Naive thymus-derived CD4-positive, alpha-beta T cell (primary cell): ENCODE measurements at places on chromosomes 5 and 9. TPM values are rescaled to one million over a fixed set of nuclear protein-coding genes. Genes with fewer than 3 reads are reported as not detected.
A peak's percentile ranks its signal among the peaks of the same experiment; 100 is the strongest.

- no peak for DNase-seq
- no peak overlapping the region for H3K4me3 ChIP-seq
- peaks cover 78% of the 10 kb centered on the region for H3K4me1 ChIP-seq
- H3K27ac ChIP-seq = peak overlapping the region; percentile 60
- no peaks in the 10 kb centered on the region for H3K27me3 ChIP-seq
- peaks cover 7% of the 10 kb centered on the region for H3K36me3 ChIP-seq
Observed at GRCh38 chr9:89447416-89447815, 50.5 kb downstream of the SEMA4D start.

GRCh38 chr5:144472221-144472620 is 301.5 kb downstream of the KCTD16 start:
- no peak overlapping the region for H3K4me3 ChIP-seq
- H3K27me3 ChIP-seq = no peaks in the 10 kb centered on the region
- no peaks in the 10 kb centered on the region for H3K36me3 ChIP-seq
- no peak for DNase-seq

- DNase-seq = no peak
- H3K4me1 ChIP-seq = no peaks in the 10 kb centered on the region
- H3K36me3 ChIP-seq = peaks cover 13% of the 10 kb centered on the region
- no peak overlapping the region for H3K4me3 ChIP-seq
Observed at GRCh38 chr9:77731930-77732329, 83.8 kb upstream of the GNA14 start.

DNA sequence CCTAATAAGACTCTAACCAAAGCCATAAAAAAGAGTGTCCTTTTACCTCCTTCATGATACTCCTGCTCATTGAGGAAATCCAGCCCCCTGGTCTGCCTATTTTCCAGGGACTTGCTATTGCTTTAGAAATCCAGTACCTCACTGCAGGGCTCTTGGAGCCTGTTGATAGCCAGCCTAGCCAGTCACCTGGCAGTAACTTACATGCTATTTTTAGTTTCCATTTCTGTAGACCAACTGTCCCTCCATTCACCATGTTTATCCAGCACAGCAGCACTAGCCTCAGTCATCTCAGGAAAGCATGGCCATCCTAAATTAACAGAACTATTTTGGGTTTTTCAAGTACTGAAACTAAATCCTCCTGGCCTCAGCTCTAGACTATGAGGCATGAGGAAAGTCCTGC is 91.5 kb upstream of the PHF24 start:
- no peaks in the 10 kb centered on the region for H3K36me3 ChIP-seq
- H3K4me3 ChIP-seq = no peak overlapping the region
- no peaks in the 10 kb centered on the region for H3K4me1 ChIP-seq
- H3K27me3 ChIP-seq = no peaks in the 10 kb centered on the region
- no peak for DNase-seq

DNA sequence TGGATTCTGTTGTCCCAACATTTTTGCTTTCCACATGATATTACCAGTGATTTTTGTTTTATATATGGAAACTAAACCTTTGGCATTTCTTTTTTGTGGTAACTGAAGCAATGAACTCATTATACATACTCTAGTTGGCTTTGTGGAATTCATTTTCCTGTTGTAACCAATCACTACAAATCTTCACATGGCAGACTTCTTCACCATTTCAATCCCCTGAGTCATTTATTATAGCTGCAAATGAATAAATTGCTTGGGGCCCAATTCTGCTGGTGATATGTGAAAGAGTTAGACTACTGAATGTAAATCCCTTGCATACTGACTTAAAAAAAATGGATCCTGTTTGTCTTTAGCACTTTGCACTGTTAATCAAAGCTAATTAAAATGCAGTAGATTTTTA is 1709.6 kb upstream of the WWC1 start:
- no peaks in the 10 kb centered on the region for H3K27me3 ChIP-seq
- H3K27ac ChIP-seq = no peak overlapping the region
- no peaks in the 10 kb centered on the region for H3K4me1 ChIP-seq
- no peak overlapping the region for H3K4me3 ChIP-seq
- DNase-seq = no peak

DNA sequence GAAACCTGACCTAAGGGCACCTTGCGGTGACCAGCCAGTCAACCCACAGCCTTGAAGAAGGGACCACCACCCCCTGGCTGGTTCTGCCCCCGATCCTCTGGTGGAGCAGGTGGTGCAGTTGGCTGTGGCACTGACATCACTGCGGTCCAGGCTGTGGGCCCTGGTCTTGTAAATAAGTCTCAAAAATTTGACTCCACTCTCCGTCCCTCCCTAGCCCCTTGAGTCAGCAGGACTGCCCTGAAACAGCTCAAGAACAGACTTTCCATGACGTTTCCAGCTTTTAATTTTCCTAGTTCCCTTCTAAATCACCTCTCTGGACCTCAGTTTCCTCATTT is 134.8 kb upstream of the BOD1 start:
- H3K27ac ChIP-seq = no peak overlapping the region
- H3K4me1 ChIP-seq = no peaks in the 10 kb centered on the region
- DNase-seq = no peak
- H3K36me3 ChIP-seq = no peaks in the 10 kb centered on the region

DNA sequence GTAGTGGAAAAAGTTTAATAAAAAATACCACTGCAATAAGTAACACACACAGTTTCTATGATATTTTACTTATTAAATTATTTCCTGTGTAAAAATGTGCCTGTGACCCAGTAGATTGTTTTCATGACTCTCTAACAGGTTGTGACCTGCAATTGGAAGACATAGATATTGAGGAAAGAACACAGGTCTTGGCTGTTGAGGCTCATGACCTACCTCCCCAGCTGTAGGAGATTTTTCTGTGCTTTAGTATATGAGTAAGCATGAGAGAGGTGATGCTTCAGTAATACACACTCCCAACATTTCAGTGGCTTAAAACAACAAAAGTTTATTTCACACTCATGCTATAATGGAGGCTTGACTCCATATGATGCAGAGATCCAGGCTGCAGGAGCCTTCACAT is 47.3 kb upstream of the TNC start:
- no peak overlapping the region for H3K4me3 ChIP-seq
- no peaks in the 10 kb centered on the region for H3K27me3 ChIP-seq
- H3K27ac ChIP-seq = no peak overlapping the region
- H3K4me1 ChIP-seq = no peaks in the 10 kb centered on the region

GRCh38 chr9:126842977-126843799 is 17.3 kb upstream of the ZBTB34 start:
- DNase-seq = no peak
- H3K27ac ChIP-seq = no peak overlapping the region
- peaks cover 8% of the 10 kb centered on the region for H3K36me3 ChIP-seq

DNA sequence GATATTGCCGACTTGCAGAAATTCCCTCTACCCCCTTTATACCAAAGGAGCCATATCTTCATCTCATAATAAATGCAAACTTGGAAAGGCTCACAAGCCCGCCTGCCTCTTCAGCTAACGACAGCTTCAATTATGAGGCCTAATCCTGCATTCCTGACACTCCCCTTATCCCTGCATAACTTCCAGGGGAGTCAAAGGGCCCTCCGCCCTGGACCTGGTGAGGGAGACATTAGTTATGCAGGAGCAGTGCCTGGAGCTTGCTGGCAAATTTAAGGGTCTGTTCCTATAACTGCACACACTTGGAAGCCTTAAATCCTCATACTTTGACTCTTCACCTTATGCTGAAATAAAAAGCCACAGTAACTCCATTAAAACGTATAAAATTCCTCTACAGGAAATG is 617.9 kb downstream of the BNC2 start:
- H3K27ac ChIP-seq = no peak overlapping the region
- no peaks in the 10 kb centered on the region for H3K4me1 ChIP-seq
- H3K4me3 ChIP-seq = no peak overlapping the region
- H3K36me3 ChIP-seq = no peaks in the 10 kb centered on the region
- H3K27me3 ChIP-seq = no peaks in the 10 kb centered on the region

- DNase-seq = no peak
- no peak overlapping the region for H3K27ac ChIP-seq
- H3K36me3 ChIP-seq = no peaks in the 10 kb centered on the region
- no peaks in the 10 kb centered on the region for H3K27me3 ChIP-seq
- no peaks in the 10 kb centered on the region for H3K4me1 ChIP-seq
- no peak overlapping the region for H3K4me3 ChIP-seq
Observed at GRCh38 chr9:71515107-71515506, 253.2 kb downstream of the CEMIP2 start.

DNA sequence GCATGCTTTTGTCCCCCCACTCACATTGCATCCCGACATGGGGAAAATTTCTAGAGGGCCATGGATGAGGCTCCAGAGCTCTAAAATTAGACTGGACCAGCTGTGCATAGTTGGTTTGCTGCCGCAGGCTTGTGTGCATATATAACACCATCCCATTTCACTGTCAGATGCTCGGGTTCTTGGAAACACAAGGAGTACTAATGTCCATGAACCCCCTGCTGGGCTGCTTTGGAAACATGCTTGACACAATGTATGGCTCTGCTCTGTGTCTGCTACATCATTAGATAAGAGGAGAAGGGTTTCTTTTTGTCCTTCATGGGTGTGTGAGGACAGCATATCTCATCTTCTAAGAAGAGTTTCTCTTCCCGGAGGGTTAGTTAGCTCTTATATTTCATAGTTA is 292.1 kb upstream of the RORB start:
- DNase-seq = no peak
- H3K4me1 ChIP-seq = no peaks in the 10 kb centered on the region
- no peak overlapping the region for H3K4me3 ChIP-seq
- H3K27me3 ChIP-seq = no peaks in the 10 kb centered on the region

DNA sequence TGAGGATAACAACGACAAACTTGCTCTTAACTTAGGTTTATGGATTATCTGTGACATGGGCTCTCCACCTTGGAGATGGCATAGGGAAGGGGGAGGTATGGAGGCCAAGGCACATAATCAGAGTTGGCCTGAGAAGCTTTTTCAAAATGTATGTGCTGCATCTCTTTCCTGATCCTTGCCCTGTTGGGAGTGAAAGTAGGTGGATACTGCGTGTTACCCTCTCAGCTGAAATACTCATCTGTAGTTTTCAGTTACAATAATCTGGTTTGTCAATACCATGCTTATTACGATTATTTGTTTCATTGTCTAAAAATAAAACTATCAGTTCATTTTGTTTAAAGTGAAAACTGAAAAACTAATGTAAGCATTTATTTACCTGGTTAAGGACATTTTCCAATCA is 86.7 kb downstream of the SLC44A1 start:
- no peak overlapping the region for H3K27ac ChIP-seq
- no peak for DNase-seq
- no peaks in the 10 kb centered on the region for H3K4me1 ChIP-seq

GRCh38 chr5:3381206-3381825 is 214.3 kb upstream of the IRX1 start:
- H3K27me3 ChIP-seq = no peaks in the 10 kb centered on the region
- no peaks in the 10 kb centered on the region for H3K4me1 ChIP-seq
- DNase-seq = no peak

- H3K4me3 ChIP-seq = peak within 1 kb of the TSS; percentile 89
- DNase-seq = peak; percentile 88
- peaks cover 17% of the 10 kb centered on the region for H3K4me1 ChIP-seq
- H3K27ac ChIP-seq = peak within 1 kb of the TSS; percentile 87
- H3K36me3 ChIP-seq = no peaks in the 10 kb centered on the region
Observed at GRCh38 chr9:34611811-34612787, at the start of gene RPP25L. Gene RPP25L (minus strand): TSS chr9:34612097. CDS start chr9:34611296, 801 bp downstream.

- no peak overlapping the region for H3K4me3 ChIP-seq
- H3K4me1 ChIP-seq = no peaks in the 10 kb centered on the region
- H3K27ac ChIP-seq = no peak overlapping the region
- no peak for DNase-seq
- H3K36me3 ChIP-seq = no peaks in the 10 kb centered on the region
- H3K27me3 ChIP-seq = no peaks in the 10 kb centered on the region
Observed at GRCh38 chr9:75483636-75484035, 395.3 kb downstream of the OSTF1 start.

GRCh38 chr9:93128011-93128714 is 5.9 kb downstream of the NINJ1 start:
- H3K27ac ChIP-seq = peak overlapping the region; percentile 48
- H3K36me3 ChIP-seq = peaks cover 13% of the 10 kb centered on the region
- peaks cover 36% of the 10 kb centered on the region for H3K4me1 ChIP-seq
- H3K27me3 ChIP-seq = no peaks in the 10 kb centered on the region

GRCh38 chr9:128992995-128993394 is 35.1 kb downstream of the SH3GLB2 start:
- H3K27ac ChIP-seq = no peak overlapping the region
- no peaks in the 10 kb centered on the region for H3K4me1 ChIP-seq
- H3K4me3 ChIP-seq = no peak overlapping the region
- H3K36me3 ChIP-seq = peaks cover 26% of the 10 kb centered on the region

- H3K27ac ChIP-seq = no peak overlapping the region
- no peak overlapping the region for H3K4me3 ChIP-seq
- H3K27me3 ChIP-seq = no peaks in the 10 kb centered on the region
- no peak for DNase-seq
- no peaks in the 10 kb centered on the region for H3K4me1 ChIP-seq
Observed at GRCh38 chr5:20335978-20336377, 348.0 kb upstream of the CDH18 start.

DNA sequence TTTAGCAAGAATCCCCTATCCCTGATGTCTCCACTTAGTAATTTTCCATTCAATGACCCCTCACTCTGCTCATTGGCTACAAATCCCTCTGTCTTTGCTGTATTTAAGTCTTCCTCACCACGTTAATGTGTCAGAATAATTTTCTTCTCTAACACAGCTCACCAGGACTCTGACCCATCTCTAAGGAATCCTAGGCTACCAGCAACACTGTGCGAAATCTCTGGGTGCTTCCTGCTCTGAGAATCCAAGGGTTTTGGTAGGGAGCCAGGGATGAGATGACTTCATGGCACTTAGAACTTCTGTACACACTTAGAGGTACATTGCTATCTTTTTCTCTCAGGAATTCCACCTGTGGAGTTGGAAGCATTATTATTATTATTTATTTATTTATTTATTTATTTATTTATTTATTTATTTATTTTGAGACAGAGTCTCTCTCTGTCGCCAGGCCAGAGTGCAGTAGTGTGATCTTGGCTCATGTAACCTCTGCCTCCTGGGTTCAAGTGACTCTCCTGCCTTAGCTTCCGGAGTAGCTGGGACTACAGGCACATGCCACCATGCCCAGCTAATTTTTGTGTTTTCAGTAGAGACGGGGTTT is 53.5 kb downstream of the FOXI1 start:
- no peaks in the 10 kb centered on the region for H3K36me3 ChIP-seq
- DNase-seq = no peak
- no peaks in the 10 kb centered on the region for H3K4me1 ChIP-seq
- H3K27ac ChIP-seq = no peak overlapping the region
- no peaks in the 10 kb centered on the region for H3K27me3 ChIP-seq

GRCh38 chr5:101991486-101991885 is 304.6 kb downstream of the SLCO4C1 start:
- H3K36me3 ChIP-seq = no peaks in the 10 kb centered on the region
- DNase-seq = no peak
- no peaks in the 10 kb centered on the region for H3K4me1 ChIP-seq
- no peak overlapping the region for H3K27ac ChIP-seq
- H3K4me3 ChIP-seq = no peak overlapping the region

Gene DRD1
- not detected for total RNA-seq

Gene HTR1A
- not detected for total RNA-seq

Gene SPINK4
- not detected for total RNA-seq

Gene YTHDC2
- total RNA-seq = 42.5 TPM

Gene TAF11L5
- not detected for total RNA-seq

Gene ANGPTL2
- total RNA-seq = not detected

Gene DIPK1B
- total RNA-seq = 0.56 TPM

Gene CATSPER3
- 0.79 and 1.5 TPM in 2 replicates for total RNA-seq

Gene LCN6
- not detected for total RNA-seq

Gene ALDOB
- not detected for total RNA-seq

Gene PCDHGC3
- total RNA-seq = 0.29 TPM

Gene SLC34A1
- not detected for total RNA-seq
